Fibroblast of pulmonary artery (primary cell): ENCODE measurements at places on chromosomes 2 and 18.
A peak's percentile ranks its signal among the peaks of the same experiment; 100 is the strongest.

DNA sequence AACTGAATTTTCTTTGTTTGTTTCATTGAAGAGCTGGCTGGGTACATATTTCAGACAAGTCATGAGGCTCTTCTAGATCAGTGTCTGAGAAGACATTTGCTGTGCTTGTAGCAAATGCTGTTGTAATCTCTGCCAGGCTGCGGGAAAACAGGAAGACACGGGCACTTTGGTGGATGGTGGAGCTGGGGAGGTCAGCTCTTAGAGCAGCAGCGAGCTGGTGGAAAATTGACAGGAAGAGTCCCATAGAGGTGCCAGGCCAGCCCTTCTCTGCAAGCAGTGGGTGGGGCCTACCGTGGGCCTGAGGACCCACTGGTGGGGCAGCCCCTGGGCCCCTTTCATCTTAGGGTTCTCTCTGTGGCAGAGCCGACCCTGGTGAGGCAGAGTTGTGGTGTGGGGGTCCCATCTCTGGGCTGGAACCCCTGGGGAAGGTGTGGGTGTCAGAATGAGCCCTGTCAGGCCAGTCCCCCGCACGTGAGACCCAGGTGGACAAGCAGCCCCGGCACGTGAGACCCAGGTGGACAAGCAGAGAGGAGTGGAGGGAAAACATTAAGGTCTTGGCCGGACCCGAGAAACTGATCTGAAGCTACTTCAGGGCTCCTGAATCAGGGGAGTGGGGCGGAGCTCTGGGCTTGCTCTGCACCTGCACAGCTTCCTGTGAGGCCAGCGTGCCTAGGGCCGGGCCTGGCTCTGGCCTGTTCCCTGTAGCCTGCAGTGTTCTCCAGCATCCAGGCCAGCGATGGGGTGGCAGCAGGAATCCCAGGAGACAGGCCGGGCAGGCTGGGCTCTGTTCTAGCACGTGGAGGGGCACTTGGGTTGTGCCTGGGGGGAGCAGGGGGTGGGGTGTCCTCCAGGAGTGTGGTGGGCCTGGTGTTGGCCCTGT is 273.5 kb upstream of the HDAC4 start:
- no peak for DNase-seq

DNA sequence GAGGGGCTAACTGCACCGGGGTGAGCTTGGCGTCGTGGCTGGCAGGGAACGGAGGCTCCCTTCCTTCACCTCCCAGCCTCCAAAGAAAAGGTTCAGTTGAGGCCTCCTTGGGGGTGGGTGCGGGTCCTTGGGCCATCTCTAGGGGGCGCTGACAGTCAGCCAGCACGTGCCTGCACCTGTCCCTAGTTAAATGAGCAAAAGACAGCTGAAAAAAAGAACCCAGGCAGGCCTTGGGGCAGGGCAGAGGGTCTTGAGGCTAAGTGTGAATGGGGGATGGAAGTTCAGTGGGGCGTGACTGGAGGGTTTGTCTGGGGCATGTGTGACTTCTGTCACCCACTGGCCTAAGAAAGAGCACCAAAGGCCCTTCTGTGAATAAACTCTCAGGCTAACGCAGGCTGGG is 56.4 kb downstream of the ZFP36L2 start:
- DNase-seq: no peak

- peak; percentile 22 for DNase-seq
These were observed 43.5 kb downstream of the CALCRL start for GRCh38 chr2:187404431-187405110.

DNA sequence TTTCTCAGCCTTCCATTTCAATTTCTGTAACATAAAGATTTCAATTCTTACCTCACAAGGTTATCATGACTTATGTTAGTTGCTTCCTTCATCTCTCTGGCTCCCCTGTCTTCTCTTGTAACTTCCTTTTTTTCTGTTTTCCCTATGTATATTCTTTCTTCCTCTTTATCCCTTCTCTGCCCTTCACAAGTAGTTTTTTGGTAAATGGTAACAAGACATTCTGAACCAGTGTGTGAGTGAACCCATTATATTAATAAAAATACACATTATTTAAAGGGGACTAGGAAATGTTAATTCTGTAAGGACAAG is 8.4 kb downstream of the ACSL3 start:
- no peak for DNase-seq

GRCh38 chr2:230219419-230220331 is at the start of gene SP110:
Gene SP110 (minus strand): TSS chr2:230219984. CDS start chr2:230216927, 3,057 bp downstream.
- peak; percentile 96 for DNase-seq

- no peak for DNase-seq
These were observed 37.0 kb downstream of the ROCK1 start for GRCh38 chr18:21074336-21075323.

- DNase-seq: no peak
These were observed 20.9 kb upstream of the SLC35F5 start for GRCh38 chr2:113777371-113777770.

DNA sequence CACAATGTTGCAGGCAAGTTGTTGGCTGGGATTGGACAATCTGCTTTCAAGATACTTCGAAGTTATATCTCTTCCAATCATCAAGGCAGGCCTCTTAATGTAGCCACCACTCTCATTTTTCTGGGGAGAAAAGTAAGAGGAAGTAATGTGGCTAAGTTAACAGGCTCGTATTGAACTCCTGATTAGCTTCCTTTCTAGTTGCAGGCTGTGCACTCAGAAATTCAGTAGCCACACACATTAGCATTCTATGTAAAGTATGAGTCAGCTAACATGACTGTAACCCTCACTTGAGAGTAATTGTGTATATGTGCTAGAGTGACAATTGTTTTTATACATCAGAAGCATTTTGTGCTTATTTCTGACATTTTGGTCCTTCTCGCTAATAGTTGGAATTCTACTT is 3.3 kb downstream of the TWSG1 start:
- peak; percentile 20 for DNase-seq

DNA sequence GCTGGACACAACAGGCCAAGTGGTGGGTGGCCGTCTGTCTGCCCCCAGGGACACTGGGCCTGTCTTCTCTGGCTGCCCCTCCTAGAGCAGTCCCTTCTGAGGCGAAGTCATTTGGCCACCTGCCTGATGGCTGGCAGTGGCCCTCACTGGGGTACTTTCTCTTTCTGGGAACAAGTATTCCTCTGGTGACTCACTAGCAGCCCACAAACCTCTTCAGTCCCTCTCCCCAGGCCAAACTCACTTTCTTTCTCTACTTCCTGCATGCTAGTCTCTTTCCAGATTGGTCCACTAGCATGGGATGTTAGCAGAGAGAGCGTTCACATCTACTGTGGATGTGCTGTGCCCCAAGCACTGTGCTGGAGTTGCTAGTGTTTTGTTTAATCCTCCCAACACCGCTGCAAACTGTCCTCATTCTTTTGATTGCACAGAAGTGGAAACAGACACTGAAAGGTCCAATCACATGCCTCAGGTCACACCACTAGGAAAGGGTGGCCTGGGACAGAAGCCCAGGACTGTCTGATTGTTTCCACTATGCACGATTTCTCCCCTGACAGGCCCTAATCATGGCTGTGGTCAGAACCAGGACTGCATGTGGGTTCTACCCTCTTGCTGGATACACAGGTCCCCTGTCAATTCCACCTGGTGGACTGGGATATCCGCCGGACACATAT is 5.2 kb downstream of the DYSF start:
- peak; percentile 45 for DNase-seq

DNA sequence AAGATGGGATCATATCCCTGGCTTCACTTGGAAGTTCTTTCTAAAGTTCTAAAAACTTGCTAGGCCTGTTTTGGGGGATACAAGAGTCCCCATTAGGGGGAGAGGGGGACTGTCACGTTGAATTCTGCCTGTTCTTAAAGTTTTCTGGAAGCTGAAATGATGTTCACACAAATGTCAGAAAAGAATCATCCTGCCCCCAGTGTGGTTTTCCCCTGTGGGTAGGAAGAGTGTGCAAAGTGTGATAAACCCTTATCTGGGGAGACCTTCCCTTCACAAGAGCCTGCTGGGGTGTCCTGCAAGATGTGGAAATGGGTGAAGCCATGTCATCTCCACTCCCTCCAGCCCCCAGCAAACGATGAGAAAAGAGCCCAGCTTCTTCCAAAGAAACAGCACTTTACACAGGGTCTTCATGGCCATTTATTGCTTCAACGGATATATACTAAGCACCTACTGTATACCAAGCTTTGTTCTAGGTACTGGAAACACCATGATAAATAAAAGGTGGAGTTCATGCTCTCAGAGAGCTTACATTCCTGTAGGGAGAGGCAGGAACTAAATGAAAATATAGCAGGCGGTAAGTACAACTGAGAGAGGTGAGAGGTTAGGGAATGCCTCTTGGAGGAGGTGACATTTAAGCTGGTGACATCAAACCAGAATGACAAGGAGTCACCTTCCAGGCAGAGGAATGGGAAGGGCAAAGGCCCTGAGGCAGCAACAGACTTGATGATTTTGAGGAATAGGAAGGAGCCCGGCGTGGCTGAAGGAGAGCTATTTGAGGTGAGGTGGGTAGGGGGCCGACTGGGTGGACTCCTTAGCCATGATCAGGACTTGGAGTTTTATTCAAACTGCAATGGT is 1.6 kb downstream of the MFSD2B start:
- no peak for DNase-seq

DNA sequence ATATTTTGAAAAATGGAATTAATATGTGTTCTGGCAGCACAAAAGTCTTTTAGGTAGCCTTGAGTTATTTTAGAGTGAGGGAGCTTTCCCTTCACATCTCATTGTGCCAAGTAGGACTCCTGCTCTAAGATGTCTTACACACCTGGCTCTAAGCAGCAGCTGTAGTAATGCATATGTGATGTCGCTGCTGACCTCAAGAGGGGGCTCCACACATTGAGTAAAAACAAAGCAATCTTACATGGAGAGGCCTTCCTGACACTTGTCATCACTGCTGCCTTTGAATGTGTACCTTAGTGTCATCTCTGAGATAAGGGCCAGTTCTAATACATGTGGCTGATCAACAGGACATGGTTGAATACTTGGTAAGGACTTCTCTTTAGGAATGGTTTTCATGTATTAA is 75.8 kb downstream of the ACTR3 start:
- peak; percentile 53 for DNase-seq

DNA sequence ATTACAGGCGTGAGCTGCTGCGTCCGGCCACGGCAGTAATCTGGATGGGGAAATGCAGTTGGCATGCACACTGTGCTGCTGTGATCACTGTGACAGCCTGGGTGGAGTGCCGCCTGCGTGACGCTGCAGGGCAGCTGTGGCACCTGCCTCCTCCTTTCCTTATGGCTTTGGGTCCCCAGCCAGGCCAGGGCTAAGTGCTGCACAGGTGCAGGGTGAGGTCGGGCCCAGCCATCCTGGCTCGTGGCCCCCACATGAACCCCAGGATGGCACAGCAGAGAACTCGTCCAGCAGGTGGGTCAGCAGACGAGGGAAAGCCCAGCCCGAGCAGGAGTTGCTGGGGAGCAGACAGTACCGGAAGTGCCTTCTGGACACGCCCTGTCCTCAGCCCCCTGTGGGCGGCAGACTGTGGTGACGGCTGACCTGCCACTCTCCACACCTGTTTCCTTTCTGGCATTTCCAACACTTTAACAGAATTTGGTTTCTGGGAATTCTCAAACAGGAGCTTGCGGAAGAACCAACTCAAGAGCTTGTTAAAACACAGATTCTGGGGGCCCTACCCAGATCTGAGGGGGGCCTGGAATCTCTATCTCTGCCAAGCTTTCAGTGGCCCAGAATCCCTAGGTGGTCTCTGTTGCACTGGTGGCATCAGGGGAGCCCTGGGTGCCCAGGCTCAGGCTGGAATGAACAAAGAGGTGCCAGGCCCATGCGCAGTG is 16.9 kb downstream of the HS1BP3 start:
- DNase-seq: no peak

DNA sequence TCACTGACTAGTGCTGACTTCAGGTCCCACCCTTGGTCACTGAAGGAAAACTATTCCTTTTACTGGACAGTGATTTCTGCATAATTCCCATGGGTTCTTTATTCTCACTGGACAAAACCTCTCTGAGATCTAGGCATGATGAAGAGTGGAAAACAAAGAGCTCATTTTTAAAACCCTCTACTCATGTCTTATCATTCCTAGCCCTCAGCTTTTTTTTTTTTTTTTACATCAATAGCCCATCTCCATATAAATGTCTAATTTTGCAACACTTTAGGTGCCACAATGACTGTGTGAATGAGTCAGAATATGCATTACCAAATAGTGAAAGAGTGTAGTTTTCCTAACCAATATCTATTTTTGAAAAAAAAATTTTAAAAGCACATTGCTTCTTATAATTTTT is 74.8 kb downstream of the TCF4 start:
- peak; percentile 48 for DNase-seq

DNA sequence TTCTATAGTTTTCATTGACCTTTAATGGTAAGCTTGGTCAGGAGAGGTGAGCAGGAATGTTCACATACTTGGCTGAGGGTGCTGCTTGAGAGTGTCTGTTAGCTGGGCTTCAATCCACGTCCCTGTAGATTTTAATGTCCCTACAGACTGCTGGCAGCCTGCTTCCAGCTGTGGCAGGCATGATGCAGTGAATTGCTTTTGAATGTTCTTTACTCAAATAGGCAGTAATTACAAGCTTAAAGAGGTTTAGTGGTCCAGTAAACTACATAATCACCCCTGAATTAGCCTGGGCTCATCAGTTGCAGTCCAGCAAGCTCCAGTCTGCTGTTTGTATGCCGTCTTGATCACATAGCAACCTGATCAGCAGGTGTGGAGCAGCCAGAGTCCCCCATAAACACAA is 102.1 kb downstream of the MEIS1 start:
- DNase-seq: no peak

DNA sequence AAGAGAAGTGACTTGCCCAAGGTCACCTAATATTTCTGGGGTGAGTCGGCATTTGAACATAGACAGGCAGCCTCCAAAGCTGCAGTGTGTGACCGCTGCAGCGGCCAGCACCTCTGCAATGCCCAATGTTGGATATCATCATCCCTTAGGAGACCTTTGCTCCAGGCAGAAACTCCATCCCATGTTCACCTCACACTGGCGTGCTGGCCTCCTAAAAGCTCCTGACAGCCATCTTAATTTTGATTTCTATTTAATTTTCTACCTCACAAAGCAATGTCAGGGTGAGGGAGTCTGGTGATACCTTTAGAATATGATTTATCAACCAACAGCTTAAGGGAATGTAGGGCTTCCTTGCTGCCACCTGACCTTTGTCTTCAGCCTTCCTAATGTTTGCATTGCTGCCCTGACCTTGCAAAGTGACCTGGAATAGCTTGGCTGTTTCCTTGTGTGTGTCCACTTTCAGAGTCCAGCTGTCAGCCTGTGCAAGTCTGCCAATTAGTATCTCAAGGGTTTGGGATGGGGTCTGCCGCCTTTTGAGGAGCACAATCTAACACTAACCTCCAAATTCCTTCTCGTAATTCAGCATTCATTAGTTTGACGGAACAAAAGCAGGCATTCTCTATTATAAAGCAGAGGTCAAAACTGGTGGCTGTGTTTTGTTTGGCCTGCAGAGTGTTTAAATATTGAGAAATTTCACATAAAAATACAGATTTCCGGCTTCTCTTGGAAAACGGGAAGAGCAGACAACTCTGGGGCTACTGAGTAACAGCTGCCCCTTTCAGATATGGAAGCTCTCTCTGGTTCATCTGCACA is 127.6 kb downstream of the PLEKHM3 start:
- DNase-seq: no peak

DNA sequence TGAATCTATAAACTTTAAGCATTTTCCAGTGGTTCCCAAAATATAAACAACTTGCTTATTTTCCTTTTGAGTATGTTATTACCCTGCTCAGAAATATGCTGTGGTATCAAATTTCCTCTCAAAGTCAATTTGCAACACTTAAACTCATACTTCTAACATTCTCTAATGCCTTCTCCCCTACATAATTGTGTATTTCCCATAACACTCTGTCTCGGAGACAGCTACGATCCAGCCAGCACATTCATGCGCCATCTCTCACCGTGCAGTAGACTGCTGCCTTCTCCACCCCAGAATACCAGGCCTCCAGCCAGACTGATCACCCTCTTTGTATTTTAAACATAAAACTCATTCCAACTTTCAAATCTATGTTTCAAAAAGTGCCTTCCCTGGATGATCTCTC is 41.8 kb downstream of the TIMM21 start:
- DNase-seq: no peak
